ENCODE measurements at places on chromosomes 11 and 22.

- no peak for DNase-seq
Observed at GRCh38 chr11:1807264-1807995, 27.4 kb upstream of the SYT8 start.

- no peak for DNase-seq
Observed at GRCh38 chr22:28505416-28506149, 174.1 kb downstream of the TTC28 start.

DNA sequence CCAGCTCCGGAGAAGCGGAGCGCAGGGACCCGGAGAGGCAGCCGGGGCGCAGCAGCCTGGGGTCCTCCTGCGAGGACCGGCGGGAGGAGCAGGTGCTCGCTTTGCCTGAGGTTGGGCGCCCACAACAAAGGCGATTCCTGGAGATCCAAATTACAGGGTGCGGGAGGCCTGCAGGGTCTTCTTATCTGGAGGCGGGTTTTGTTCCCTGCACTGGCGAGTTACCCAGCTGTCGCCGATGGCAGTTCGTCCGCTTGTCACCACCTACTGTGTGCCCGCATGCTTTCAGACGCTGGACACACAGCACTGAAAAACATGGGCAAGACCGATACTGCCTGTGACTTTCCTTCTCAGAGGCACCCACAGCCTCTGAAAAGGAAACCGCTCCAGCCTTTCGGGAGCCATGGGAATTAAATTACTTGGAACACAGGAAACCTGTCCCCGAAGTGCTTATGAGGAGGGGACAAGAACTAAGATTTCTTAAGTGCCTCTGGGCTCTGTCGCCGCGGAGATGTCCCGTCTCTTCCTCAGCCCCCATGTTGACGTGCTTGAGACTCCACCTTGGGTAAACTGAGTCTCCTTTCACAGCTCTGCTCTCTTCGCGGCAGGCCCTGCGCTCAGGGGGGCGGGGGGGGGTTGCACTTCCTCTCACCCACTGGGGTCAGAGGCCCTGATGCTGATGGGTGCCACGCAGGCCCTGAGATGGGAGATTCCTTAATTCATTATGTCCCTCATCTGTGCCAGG lies 1.3 kb upstream of the ZFTA start:
- DNase-seq, result peak; percentile 25

DNA sequence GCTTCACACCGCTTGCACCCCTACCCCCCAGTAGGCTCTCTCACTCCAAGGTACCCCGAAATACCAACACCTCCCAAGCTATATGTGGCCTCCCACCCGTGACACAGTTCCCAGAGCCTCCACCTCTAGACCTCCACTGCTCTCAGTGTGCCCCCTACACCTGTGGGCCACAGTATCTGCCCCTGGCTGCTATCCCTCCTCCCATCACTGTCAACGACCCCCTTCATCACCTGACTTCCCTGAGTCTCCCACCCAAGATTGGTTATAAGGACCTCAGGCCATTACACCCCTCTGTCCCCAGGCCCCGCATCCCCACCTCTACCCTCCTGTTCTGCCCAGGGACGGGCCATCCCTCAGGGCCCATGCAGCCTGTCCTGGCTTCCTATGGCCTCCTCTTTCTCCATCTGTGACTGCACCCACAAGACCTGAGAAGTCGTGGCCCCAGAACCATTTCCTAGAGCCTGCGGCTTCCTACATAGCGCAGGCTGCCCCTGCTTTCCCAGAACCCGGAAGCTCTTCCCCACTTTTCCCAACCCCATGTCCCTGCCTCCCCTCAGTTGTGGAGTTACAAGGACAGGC lies 734 bp downstream of the ACR start:
- no peak for DNase-seq
